ENCODE measurements at places on chromosomes 5 and 9.

DNA sequence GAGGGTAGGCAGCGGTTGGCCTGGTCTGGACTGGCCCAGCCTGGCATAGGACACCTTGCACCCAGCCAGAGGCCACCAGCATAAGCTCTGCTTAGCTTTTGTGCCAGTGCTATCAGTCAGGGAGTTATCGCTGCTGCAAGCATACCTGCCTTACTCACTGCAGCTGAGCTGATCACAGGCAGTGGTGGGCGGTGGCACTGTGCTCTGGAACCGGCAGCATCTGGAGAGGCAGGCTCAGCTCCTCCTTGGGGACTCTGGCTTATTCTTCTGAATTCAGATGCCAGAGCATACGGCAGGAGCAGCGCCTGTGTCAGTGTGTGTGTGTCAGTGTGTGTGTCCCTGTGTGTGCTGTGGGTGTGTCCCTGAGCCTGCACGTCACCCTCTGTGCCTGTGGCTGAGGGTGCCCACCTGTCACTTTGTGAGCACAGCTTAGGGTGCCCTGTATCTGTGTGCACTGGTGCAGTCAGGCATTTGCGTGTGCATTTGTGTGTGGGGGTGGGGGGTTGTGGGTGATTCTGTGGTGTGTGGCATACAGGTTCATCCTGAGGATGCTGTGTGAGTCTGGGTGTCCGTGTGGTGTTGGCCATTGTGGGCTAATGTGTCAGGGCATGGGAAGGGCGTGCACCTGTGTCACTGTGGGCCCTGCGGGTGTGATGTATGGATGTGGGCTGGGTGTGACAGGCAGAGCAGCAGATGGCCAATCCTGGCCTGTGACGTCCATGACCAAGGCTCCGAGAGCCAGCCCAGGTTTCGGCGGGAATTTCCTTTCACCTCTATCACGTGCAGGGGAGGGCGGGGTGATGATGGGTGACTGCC is 23.5 kb downstream of the LMX1B start:
- H3K4me3 ChIP-seq: no peak overlapping the region
- no peak for DNase-seq
- no peak overlapping the region for H3K27ac ChIP-seq
- peaks cover 40% of the 10 kb centered on the region for H3K27me3 ChIP-seq
- peaks cover 2% of the 10 kb centered on the region for H3K4me1 ChIP-seq
- H3K36me3 ChIP-seq: no peaks in the 10 kb centered on the region

GRCh38 chr5:96823900-96824380 is 16.2 kb upstream of the ERAP1 start:
- no peak for DNase-seq
- no peak overlapping the region for H3K27ac ChIP-seq
- no peaks in the 10 kb centered on the region for H3K36me3 ChIP-seq
- peaks cover 21% of the 10 kb centered on the region for H3K4me1 ChIP-seq
- no peaks in the 10 kb centered on the region for H3K27me3 ChIP-seq

GRCh38 chr5:125778791-125779190 is 644.4 kb upstream of the GRAMD2B start:
- no peaks in the 10 kb centered on the region for H3K36me3 ChIP-seq
- no peak overlapping the region for H3K4me3 ChIP-seq
- H3K4me1 ChIP-seq: no peaks in the 10 kb centered on the region

DNA sequence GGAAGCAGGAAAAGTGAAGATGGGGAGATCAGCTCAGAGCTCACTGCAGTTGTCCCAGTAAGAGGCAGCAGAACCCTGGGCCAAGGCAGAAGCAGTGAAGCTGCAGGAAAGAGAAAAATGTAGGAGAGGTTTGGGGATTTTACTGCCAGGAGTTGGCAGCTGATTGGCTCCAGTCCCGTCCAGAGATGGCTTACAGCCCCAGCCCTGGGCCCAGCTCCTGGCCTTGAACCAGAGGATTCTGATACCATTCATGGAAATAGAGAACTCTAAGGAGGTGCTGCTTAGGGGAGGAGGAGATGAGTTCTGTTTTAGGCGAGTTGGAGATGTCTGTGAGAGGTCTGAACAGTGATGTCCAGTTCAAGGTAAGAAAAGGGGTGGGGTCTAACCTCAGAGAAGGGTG is 4.6 kb downstream of the MORN5 start:
- peaks cover 10% of the 10 kb centered on the region for H3K36me3 ChIP-seq
- no peak overlapping the region for H3K4me3 ChIP-seq
- H3K4me1 ChIP-seq: peaks cover 3% of the 10 kb centered on the region
- DNase-seq: no peak
- peak overlapping the region; percentile 36 for H3K27ac ChIP-seq
- peaks cover 14% of the 10 kb centered on the region for H3K27me3 ChIP-seq

GRCh38 chr9:99911600-99911999 is 5.1 kb downstream of the STX17 start:
- peaks cover 14% of the 10 kb centered on the region for H3K4me1 ChIP-seq
- no peak for DNase-seq
- H3K27ac ChIP-seq: no peak overlapping the region
- no peak overlapping the region for H3K4me3 ChIP-seq

- no peak overlapping the region for H3K4me3 ChIP-seq
- H3K4me1 ChIP-seq: peaks cover 4% of the 10 kb centered on the region
- no peaks in the 10 kb centered on the region for H3K27me3 ChIP-seq
- no peaks in the 10 kb centered on the region for H3K36me3 ChIP-seq
- H3K27ac ChIP-seq: no peak overlapping the region
- DNase-seq: no peak
These were observed 192.1 kb downstream of the SPATA31D1 start for GRCh38 chr9:82180711-82181110.

DNA sequence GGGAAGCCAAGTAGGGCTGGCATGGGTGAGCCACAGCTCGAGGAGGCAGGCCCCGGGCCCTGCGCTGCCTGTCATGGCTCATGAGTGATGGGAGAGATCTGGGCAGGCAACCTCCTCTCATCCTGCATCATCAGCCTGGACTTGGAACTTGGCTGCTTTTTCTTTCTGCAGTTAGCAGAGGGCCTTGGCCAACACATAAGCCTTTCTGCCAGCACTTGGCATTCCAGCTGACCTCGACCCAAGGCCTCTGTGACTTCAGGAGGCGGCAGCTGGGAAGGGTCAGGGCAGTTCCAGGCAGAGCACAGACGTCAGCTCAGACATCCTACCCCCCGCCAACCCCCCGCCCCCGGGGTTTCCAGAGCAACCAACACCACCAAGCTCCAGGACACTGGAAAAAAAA is 7.6 kb downstream of the S1PR3 start:
- H3K27me3 ChIP-seq: peaks cover 3% of the 10 kb centered on the region
- H3K27ac ChIP-seq: no peak overlapping the region
- peaks cover 14% of the 10 kb centered on the region for H3K4me1 ChIP-seq
- no peak overlapping the region for H3K4me3 ChIP-seq
- peaks cover 18% of the 10 kb centered on the region for H3K36me3 ChIP-seq

DNA sequence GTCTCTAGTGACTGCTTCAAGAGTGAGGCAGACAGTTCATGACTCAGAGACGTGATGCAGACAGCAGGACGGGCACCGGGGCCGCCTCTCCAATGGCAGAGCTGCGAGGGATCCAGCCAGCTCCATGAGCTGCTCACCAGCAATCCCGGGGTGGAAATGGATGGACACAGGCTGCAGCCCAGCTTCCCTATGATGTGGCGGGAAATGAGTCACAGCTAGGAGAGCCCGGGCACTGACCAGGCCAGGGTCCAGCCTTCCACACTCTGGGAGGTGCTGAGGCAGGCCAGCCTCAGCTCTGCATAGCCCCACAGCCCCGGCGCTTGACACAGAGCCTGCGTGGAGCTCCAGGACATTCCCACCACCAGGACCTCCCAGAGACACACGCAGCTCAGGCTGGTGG is 244.8 kb upstream of the IRX2 start:
- no peaks in the 10 kb centered on the region for H3K4me1 ChIP-seq
- no peak overlapping the region for H3K27ac ChIP-seq
- H3K27me3 ChIP-seq: peaks cover 3% of the 10 kb centered on the region
- H3K4me3 ChIP-seq: no peak overlapping the region
- DNase-seq: no peak

- H3K27ac ChIP-seq: no peak overlapping the region
- H3K4me3 ChIP-seq: no peak overlapping the region
- DNase-seq: no peak
- peaks cover 17% of the 10 kb centered on the region for H3K4me1 ChIP-seq
- peaks cover 1% of the 10 kb centered on the region for H3K27me3 ChIP-seq
- no peaks in the 10 kb centered on the region for H3K36me3 ChIP-seq
These were observed 58.3 kb upstream of the ALDH1B1 start for GRCh38 chr9:38334234-38334633.

DNA sequence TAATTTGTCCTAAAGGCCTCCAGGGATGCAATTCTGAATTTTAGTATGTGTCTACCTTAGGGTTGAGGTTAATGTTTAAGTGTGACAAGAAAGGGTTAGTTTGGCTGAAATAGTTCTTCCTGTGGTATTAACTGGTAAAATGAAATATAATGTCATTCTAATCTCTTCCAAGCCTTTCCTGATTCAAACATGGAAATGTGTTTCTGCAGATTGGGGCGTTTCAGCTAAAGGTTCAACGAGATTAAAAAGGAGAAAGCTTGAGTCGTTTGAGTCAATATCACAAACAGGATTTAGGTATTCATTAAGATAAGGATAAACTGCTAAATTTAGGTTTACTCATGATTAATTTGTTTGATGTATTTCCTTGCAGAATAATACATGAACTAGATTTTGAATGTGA is 34.4 kb upstream of the ALDOB start:
- H3K27me3 ChIP-seq: no peaks in the 10 kb centered on the region
- H3K4me3 ChIP-seq: no peak overlapping the region

DNA sequence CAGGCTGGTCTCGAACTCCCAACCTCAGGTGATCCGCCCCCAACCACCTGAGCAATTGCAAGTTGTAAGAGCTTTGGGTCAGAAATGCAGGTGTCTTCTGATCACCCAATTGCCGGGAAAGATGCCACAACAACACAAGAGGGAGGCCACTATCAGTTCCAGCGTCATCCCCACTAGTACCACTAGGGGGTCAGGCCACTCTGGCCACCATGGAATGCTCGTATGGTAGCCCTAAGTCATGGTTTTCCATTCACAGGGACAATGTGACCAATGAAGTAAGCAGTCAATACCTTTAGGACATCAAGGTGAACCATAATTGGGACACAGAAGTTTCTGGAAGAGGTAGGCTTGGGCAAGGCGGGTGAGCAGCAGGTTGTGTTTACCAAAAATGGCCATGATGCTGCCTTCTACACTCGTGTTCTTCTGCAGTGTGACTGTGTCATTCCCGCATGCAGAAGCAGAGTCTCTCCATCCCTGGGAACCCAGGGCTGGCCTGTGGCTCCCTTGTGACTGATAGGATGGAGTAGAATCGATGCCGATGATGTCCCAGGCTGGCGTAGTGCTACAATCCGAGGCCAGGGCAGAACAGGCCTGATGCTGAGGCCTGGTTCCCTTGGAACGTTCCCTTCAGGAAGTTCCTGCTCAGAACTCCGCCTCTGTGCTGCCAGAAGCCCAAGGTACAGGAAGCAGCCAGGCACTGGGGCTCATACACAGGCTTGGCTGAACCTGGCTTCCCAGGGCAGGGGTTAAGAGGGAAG is 42.2 kb upstream of the ANKRD33B start:
- H3K4me1 ChIP-seq: peaks cover 7% of the 10 kb centered on the region
- peaks cover 9% of the 10 kb centered on the region for H3K36me3 ChIP-seq
- H3K27ac ChIP-seq: no peak overlapping the region
- H3K4me3 ChIP-seq: no peak overlapping the region
- DNase-seq: no peak

DNA sequence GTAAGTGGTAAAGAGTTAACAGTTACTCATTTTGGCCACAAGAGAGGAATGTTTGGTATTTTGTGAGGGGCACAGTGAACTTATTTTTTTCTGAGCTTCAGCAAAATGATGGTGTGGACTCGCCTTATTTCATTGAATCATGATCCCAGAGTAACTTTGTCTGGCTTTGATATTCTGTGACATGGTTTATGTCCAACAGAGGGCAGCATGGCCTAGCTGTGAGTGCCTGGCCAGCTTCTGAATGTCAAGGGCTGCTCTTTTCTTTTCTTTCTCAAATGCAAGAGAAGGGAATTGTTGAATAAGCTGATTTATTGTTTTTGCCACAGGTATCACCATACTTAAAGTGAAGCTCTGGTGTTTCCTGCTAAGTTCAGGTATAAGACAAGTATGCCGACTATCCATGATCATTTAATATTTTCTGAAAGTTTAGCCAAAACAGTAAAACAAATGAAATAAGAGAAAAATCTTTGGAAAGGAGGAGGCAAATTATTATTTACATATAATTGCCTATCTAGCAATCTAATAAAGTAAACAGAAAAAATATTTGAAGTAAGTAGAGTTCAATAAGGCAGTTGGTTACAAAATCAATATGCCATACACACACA is 31.7 kb downstream of the MRPL22 start:
- H3K27ac ChIP-seq: no peak overlapping the region
- peak; percentile 60 for DNase-seq

- H3K36me3 ChIP-seq: no peaks in the 10 kb centered on the region
- no peak for DNase-seq
- H3K4me1 ChIP-seq: peaks cover 2% of the 10 kb centered on the region
- H3K27me3 ChIP-seq: peaks cover 3% of the 10 kb centered on the region
These were observed 24.8 kb upstream of the ANGPTL2 start for GRCh38 chr9:127147251-127147650.

GRCh38 chr9:99433555-99433954 is 211.5 kb downstream of the SEC61B start:
- no peak overlapping the region for H3K4me3 ChIP-seq
- H3K27me3 ChIP-seq: peaks cover 4% of the 10 kb centered on the region
- no peaks in the 10 kb centered on the region for H3K36me3 ChIP-seq
- no peak for DNase-seq

GRCh38 chr9:100281676-100282387 is 70.9 kb downstream of the TEX10 start:
- no peak overlapping the region for H3K4me3 ChIP-seq
- H3K27me3 ChIP-seq: no peaks in the 10 kb centered on the region
- no peak overlapping the region for H3K27ac ChIP-seq
- peaks cover 22% of the 10 kb centered on the region for H3K36me3 ChIP-seq
- DNase-seq: no peak
- H3K4me1 ChIP-seq: no peaks in the 10 kb centered on the region
